Activated CD8-positive, alpha-beta memory T cell treated with anti-CD3 and anti-CD28 coated beads for 1 hour (primary cell): ENCODE measurements at places on chromosomes 5 and 9.

GRCh38 chr9:131019388-131020239 lies 10.6 kb downstream of the LAMC3 start:
- DNase-seq = no peak

- DNase-seq = no peak
Observed at GRCh38 chr9:15271403-15271802, 35.6 kb downstream of the TTC39B start.

DNA sequence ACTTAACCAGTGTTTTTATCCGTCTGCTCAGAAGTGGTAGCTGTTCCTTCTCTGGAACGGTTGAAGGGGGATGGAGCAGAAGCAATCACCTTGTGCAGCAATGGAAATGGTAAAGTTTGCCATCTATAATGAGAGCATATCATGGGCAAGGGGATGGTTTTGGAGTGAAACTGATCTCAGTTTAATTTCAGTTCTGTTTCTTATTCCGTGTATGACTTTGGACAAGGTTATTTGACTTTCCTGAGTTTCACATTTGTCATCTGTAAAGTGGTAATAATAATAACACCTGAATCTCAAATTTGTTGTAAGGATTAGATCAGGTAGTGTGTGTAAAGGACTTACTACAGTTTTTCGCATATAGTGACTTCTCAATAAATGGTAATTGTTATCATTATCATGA lies 106.1 kb downstream of the PCSK1 start:
- no peak for DNase-seq

DNA sequence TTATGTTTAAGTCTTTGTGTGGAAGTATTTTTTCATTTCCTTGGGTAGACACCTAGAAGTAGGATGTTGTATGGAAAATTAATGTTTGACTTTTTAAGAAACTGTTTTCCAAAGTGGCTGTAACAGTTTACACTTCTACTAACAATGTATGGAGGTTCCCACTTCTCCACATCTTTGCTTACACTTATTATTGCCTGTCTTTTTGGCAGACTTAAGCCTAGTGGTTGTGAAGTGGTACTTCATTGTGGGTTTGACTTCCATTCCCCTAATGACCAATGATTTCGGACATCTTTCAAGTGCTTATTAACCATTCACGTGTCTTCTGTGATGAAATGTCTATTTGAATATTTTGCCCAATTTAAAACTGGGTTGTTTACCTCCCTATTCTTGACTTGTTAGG lies 91.5 kb upstream of the CDKN2B start:
- DNase-seq = no peak

- no peak for DNase-seq
Observed at GRCh38 chr5:65961633-65962032, 35.3 kb downstream of the ERBIN start.
